Muscle of arm (tissue), 14 donors: ENCODE measurements at places on chromosomes 2 and 18. TPM values are rescaled to one million over a fixed set of nuclear protein-coding genes. Genes with fewer than 3 reads are reported as not detected.

FRZB gene
- 9.5 TPM for polyA plus RNA-seq

NPAS2 gene
- polyA plus RNA-seq = 9.8 TPM

MIB1 gene
- 60.6 TPM for polyA plus RNA-seq

GRCh38 chr2:239874636-239875356 lies 150.3 kb downstream of the NDUFA10 start:
- no peak for DNase-seq

DNA sequence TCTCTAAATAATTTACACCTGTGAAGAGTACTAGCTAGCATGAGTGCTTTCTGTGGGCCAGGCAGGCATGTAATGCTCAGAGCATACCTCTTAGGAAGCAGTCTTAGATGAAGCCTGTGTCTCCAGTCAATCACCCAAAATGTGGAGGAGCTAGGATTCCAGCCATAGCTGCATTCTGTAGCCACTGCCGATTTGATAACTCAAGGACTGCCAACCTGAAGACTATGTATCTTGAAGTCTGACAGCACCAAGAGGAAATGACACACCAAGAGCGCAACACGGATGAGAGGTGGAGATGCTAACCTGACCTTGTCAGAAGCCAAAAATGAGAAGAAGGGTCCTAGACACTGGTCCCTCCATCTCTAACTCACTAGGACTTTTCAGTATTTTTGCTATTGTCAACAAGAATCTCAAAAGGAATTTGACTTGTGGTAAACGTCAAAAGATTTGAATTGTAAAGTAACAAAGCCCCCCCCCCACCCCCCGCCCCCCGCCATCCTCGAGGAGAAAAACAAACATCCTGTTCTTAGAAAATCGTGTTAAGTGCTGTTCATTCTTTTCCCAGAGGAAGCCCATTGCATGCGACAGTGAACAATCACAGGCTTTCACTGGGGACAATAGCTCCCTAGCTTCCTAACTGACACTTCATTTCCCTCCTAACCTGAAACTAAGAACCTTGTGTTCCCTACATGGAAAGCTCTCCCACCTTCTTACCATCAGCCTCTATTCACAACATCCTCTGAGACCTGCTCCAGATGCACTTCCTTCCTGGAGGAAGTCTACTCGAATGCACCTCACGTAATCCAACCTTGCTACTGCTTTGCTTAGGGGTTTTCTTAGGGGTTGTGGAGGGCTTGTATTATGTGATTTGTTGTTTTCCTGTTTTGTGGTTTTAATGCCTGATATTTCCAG lies 14.7 kb downstream of the CDC42EP3 start:
- no peak for DNase-seq

GRCh38 chr2:176777262-176777661 lies 435.3 kb upstream of the HNRNPA3 start:
- no peak for DNase-seq

- DNase-seq = no peak
Observed at GRCh38 chr2:13543550-13543949, 826.8 kb downstream of the TRIB2 start.

DNA sequence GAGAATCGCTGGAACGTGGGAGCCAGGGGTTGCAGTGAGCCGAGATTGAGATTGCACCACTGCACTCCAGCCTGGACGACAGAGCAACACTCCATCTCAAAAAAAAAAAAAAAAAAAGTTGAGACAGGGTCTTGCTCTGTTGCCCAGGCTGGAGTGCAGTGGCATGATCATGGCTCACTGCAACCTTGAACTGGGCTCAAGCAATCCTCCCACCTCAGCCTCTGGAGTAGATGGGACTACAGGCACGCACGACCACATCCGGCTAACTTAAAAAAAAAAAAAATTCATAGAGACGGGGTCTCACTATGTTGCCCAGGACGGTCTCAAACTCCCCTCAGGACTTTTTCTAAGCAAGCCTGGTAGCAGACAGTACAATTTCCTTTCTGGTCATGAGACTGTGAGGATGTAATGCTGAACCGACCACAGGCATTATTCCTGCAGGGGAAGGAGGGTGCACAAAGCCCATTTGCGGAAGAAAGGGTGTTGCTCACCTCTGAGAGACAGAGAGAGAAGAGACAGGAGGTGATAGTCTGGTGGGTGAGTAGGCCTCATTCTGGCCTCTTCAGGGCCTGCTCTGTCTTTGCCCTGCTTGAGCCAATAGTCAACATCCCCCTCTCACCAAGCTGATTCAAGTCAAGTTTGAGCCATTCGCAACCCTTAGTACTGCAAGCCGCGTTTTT lies 205.3 kb downstream of the ZFP36L2 start:
- DNase-seq = no peak

GRCh38 chr2:208311954-208312353 lies 45.9 kb downstream of the PIKFYVE start:
- DNase-seq = no peak
